SHP77 treated with DMSO at 0.1 percent for 48 hours (cell line): ENCODE measurements at places on chromosomes 12 and 14.

DNA sequence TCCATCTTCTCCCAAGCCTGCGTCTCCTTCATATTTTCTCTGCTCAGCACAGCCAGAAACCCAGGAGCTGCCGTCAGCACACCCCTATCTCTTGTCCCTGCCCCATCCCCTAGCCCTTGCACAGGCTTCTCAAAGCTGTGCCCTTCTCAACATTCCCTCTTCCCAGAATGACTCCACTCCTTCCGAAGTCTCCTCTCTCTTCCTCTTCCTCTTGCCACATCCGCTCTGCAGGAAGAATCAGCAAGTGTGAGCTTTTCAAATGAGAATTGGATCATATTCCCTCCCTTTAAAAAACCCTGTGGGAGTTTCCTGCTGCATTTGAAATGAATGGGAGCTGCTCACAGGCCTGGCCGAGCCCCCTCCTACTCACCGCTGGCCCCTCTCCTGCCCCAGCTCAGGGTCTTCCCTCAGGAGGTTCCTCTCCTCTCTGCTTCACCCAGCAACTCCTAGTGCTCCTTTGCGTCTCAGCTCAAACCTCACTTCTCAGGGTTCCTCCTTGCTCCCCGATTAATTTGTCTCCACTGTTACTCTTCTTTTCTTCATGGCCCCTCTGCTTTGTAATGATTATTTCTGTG, 528.5 kb upstream of the CCDC196 start:
- no peak for DNase-seq

DNA sequence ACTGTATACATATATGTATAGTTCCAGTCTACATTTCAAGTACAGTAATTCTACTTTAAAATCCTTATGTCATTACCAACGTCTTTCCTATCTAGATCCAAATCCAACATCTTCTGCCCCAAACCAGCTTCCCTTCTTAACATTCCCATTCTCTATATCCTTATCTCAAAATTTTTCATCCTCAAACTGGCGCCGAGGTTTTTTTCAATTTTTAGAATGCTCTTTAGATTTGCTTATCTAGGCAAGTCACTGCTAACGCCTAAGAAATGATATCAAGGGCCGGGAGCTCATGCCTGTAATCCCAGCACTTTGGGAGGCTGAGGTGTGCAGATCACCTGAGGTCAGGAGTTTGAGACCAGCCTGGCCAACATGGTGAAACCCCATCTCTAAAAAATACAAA, 48.3 kb downstream of the RIMKLB start:
- DNase-seq = no peak

- no peak for DNase-seq
Measured at GRCh38 chr14:49975276-49975675, 82.4 kb downstream of the ARF6 start.

GRCh38 chr14:93903342-93904184, 23.6 kb upstream of the FAM181A start:
- DNase-seq = no peak

DNA sequence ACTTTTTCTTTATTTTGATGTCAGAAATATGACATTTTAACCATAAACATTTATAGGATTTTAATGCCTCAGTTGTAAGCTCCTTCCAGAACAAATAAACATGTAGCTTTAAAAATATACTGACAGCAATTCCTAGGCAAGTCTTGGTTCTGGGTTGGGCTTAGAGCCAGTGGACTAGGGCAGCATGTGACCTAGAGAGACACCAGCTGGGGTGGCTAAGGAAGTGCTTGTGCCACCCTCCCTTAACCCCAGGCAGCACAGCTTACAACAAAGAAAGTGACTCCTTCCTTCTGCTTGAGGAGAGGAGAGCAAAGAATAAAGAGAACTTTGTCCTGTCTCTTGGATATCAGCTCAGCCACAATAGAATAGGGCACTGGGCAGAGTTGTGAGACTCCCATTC, 61.6 kb upstream of the KTN1 start:
- no peak for DNase-seq

DNA sequence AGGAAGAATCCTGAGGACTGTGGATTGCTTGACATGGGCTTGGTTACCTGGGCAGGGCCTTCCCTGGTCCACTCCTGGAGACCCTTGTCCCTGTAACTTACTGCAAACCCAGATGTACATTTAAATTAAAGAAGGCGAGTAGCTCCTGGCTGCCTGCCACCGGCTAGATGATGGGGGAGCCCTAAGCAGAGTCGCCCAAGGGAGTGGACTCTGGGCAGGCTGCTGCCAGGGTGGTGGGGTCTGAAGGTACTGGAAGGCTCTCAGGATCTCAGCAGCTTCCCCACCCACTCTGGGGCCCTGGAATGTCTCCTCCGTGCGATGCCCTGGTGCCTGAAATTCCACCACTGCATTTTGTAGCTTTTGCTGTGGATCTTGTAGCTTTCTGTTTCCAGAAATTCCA, 74.7 kb downstream of the FBXL14 start:
- DNase-seq = no peak

- no peak for DNase-seq
Measured at GRCh38 chr12:77232045-77232444, 166.7 kb upstream of the E2F7 start.

DNA sequence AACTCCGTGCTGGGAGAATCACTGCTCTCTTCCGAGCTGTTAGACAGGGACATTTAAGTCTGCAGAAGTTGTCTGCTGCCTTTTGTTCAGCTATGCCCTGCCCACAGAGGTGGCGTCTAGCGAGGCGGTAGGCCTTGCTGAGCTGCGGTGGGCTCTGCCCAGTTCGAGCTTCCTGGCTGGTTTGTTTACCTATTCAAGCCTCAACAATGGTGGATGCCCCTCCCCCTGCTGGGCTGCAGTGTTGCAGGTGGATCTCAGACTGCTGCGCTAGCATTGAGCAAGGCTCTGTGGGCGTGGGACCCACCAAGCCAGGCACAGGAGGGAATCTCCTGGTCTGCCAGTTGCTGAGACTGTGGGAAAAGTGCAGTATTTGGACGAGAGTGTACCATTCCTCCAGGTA, 43.7 kb downstream of the GPR137C start:
- no peak for DNase-seq

- no peak for DNase-seq
Measured at GRCh38 chr14:61620130-61620946, 75.0 kb upstream of the HIF1A start.

DNA sequence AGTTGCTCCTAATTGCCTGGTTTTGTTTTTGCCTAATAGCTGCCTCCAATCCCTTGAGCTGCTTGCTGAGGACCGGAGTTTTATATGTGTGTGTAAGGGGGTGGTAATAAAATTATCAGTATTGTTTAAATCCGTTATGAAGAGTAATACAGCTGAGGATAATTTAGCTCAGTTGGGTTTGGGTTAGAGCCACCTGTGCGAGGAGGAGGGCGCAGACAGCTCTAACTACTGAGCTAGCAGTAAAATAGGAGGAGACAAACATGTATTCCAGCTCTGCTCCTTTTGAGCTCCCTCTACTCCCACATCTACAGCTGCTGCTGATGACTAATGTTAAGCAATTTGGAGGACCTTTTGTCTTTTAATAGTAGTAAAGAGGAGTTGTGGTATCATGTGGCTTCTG, 61.5 kb downstream of the SPATS2 start:
- no peak for DNase-seq

DNA sequence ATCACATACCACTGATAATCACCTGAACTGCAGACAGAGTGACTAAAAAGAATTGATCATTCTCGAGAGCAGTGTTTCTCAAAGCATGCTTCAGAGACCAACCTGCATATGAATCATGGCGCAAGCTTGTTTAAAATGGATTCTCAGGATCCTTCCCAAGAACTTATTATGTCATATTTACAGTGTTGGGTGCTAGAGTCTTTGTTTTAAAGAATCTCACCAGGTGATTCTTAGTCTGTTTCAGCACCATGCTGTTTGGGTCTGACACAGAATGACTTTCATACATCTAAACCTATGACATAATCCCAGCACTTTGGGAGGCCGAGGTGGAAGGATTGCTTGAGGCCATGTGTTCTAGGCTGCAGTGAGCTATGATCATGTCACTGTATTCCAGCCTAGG, 31.3 kb upstream of the SSPN start:
- no peak for DNase-seq

- DNase-seq = no peak
Measured at GRCh38 chr14:99737451-99737951, 53.4 kb downstream of the CYP46A1 start.

DNA sequence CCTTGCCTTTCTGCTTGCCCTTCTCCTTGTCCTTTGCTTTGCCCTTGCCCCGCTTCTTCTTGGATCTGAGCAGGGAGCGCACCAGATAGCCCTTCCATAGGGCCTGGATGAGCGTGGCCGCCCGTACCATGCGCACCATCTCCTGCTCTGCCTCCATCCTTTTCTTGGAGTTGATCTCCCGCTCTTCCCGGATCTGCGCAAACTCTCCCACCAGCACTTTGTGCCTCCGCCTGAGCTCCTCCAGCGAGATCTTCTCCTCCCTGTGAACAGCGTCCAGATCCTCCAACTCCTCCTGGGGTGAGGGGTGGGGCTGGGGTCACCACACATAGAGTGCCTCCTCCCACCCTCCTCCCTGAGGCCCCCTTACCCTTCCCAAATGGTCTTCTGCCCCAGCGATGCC, 10.1 kb downstream of the RITA1 start:
- no peak for DNase-seq

DNA sequence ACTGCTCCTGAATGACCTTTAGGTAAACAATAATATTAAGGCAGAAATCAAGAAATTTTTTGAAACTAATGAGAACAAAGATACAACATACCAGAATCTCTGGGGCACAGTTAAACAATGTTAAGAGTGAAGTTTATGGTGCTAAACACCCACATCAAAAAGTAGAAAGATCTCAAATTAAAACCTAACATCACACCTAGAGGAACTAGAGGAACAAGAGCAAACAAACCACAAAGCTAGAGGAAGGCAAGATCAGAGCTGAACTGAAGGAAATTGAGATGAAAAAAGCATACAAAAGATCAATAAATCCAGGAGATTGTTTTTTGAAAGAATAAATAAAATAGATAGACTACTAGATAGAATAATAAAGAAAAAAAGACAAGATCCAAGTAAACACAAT, 7.2 kb downstream of the OR8S1 start:
- DNase-seq = no peak

GRCh38 chr12:108642269-108642870, 8.7 kb upstream of the SELPLG start:
- peak; percentile 88 for DNase-seq

- no peak for DNase-seq
Measured at GRCh38 chr12:119020406-119021360, 39.3 kb downstream of the SRRM4 start.

- no peak for DNase-seq
Measured at GRCh38 chr12:67424784-67425183, 155.6 kb downstream of the CAND1 start.

DNA sequence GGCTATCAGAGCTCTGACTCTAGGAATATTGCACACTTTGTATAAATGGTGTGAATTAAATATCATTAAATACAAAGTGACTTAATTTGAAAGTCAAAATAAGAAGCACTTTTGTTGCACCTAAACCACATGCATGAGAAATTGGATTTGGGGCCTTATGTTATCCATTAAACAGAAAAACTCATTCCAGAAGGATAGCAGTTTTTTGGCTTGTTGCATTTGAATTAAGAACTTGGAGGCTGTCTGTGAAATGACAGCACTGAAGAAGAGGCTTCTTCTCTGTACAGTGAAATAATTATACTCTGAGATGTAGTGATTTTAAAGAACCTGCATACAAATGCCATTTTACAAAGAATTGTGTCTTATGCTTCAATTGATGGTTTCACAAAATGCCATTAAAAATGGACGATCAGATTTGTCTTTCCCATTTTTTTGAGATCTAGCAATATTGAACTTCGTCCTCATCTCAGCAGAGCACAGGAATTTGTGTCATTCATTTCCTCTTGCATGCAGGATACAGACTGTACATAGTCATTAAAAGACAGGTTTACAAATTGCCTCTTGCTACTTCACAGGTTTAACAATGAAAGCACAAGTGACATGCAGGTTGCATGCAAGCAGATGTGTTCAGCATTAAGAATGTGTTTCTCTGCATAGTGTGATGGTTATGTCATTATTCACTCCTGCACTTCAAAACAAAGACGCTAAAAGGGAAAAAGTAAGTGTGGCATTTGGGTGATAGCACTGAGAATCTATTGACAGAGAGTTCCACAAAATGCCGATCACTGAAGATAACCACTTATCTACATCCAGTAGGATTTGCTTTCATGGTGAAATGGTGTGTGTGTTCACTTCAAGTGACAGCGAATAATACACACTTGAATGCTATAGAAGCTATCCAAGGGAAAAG, 35.9 kb upstream of the PYGL start:
- DNase-seq = no peak

DNA sequence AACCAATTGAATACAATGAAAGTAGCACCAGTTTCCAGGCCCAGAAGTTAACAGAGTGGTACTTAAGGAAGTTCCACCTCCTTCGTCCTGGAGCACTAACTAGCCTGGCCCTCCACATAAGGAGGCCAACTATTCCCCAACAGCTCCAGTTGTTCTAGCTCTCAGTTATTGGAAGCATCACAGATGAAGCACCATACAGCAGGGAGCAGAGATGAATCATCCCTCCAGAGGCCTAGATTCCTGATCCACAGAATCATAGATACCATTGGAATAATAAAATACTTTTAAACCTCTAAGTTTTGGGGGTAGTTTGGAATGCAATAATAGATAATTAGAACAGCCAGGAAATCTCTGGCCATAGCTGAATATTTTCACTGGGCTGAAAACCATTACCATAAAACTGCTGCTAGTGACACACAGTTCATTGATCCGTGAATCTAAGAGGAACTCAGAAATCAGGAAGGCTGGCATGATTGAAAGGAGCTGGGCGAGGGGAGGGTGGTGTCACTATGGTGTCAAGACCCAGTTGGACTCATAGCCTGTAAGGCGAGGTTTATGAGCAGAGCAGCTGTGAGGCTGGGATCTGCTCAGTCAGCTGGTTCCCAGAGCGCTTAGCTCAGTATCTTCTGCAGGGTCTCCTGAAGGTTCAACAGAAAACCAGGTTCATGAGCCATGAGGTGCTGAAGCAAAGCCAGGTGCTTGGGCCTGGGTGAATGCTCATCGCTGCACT, 371.4 kb upstream of the TMTC1 start:
- DNase-seq = no peak

DNA sequence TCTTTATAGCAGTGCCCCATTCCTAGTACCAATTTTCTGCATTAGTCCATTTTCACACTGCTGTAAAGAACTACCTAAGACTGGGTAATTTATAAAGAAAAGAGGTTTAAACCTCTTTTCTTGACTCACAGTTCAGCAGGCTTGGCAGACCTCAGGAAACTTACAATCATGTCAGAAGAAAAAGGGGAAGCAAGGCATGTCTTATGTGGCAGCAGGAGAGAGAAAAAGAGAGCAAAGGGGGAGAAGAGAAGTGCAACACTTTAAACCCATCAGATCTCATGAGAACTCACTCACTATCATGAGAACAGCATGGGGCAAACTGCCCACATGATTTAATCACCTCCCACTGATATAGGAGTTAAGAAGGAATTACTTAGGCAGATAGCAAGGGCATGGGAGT, 101.6 kb upstream of the PLEKHG7 start:
- DNase-seq = no peak

DNA sequence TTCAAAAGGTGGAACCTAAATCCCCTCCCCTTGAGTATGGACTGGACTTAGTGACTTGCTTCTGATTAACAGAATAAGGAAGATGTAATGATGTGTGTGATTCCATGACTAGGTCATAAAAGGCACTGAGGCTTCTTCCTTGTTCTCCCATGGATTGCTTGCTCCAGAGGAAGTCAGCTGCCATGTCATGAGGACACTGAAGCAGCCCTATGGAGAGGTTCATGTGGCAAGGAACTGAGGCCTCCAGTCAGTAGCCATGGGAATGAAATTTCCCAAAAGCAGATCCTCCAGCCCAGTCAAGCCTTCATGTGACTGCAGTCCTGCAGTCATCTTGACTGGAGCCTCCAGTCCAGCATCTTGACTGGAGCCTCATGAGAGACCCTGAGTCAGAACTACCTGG, 10.7 kb downstream of the TMBIM4 start:
- no peak for DNase-seq
